H9 (cell line): ENCODE measurements at places on chromosomes 5 and 9.

- no peaks in the 10 kb centered on the region for H3K4me1 ChIP-seq
- H3K27me3 ChIP-seq, result no peaks in the 10 kb centered on the region
- no peak overlapping the region for H3K4me3 ChIP-seq
- H3K36me3 ChIP-seq, result no peaks in the 10 kb centered on the region
- DNase-seq, result no peak
- H3K27ac ChIP-seq, result no peak overlapping the region
Observed at GRCh38 chr9:71814815-71815214, 46.5 kb upstream of the CEMIP2 start.

- no peaks in the 10 kb centered on the region for H3K4me1 ChIP-seq
- DNase-seq, result no peak
- no peak overlapping the region for H3K27ac ChIP-seq
- no peaks in the 10 kb centered on the region for H3K36me3 ChIP-seq
- H3K4me3 ChIP-seq, result no peak overlapping the region
Observed at GRCh38 chr5:52657247-52657645, 130.5 kb upstream of the ITGA1 start.

DNA sequence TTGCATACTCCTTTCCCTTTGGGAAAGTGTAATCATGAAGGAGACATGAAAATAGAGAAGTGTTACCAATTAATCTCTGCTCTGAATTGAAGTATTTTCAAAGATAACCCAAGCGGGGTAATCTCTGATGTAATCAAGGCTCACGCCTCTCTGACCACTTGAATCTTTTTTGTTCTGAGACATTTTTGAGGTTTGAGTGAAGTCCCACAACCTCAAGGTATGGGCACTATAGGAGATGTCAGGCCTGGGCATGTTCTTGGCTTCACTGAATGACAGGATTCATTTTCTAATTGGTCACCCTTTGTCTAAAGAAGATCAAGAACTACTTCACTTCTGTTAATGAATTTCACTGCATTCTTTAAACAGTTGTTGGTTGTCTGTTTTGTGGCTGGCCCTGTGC, 23.7 kb downstream of the ENHO start:
- H3K4me1 ChIP-seq, result 0 out of 2 replicates have a peak, but pooled peaks cover 2% of the 10 kb centered on the region
- H3K36me3 ChIP-seq, result no peaks in the 10 kb centered on the region
- no peak overlapping the region for H3K4me3 ChIP-seq
- no peaks in the 10 kb centered on the region for H3K27me3 ChIP-seq
- DNase-seq, result no peak

GRCh38 chr9:120292606-120293005, 287.4 kb downstream of the CDK5RAP2 start:
- H3K4me3 ChIP-seq, result no peak overlapping the region
- no peaks in the 10 kb centered on the region for H3K36me3 ChIP-seq
- no peak for DNase-seq
- H3K27me3 ChIP-seq, result no peaks in the 10 kb centered on the region; the same call in 1 of the 2 replicates

DNA sequence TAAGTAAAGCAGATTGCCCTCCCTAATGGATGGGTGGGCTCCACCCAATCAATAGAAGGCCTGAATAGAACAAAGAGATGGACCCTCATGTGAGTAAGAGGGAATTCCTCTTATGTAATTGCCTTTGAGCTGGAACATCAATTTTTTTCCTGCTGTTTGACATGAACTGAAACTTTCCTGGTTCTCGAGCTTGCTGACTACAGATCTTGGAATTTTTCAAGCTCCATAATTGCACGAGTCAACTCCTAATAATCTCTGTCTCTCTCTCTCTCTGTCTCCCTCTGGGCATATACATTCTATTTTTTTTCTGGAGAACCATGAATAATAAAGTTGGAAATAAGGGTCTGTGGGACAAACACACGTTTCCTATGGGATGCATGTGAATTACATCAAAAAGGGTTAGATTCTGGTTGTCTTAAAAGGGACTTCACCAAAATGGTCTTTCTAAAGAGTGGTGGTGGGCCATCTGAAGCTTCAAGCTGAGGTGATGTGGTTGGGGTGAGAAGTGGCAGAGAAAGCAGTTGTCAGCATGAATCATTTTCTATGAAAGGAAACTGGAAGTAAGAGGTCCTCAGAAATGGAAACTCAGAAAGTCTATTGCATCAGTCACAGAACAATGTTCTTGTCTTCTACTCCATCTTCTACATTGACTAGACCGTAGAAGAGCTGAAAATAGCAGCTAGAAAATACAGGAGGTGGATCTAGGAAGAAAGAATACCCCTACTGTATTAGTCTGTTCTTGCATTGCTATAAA, 47.0 kb upstream of the HOMER1 start:
- H3K27me3 ChIP-seq, result no peaks in the 10 kb centered on the region
- no peak overlapping the region for H3K27ac ChIP-seq
- no peak for DNase-seq
- H3K36me3 ChIP-seq, result no peaks in the 10 kb centered on the region
- H3K4me3 ChIP-seq, result no peak overlapping the region

GRCh38 chr5:133950821-133951612, 17.4 kb downstream of the C5orf15 start:
- no peak overlapping the region for H3K27ac ChIP-seq
- H3K27me3 ChIP-seq, result no peaks in the 10 kb centered on the region
- DNase-seq, result no peak
